Activated T-cell treated with anti-CD3 and anti-CD28 coated beads for 48 hours (primary cell): ENCODE measurements at places on chromosomes 4 and X.

GRCh38 chr4:149719357-149719756, 96.3 kb downstream of the IQCM start:
- no peak for DNase-seq

GRCh38 chrX:72477781-72478181, 94.9 kb downstream of the HDAC8 start:
- DNase-seq = no peak

GRCh38 chrX:150268839-150269355, 94.2 kb upstream of the MAMLD1 start:
- DNase-seq = no peak

DNA sequence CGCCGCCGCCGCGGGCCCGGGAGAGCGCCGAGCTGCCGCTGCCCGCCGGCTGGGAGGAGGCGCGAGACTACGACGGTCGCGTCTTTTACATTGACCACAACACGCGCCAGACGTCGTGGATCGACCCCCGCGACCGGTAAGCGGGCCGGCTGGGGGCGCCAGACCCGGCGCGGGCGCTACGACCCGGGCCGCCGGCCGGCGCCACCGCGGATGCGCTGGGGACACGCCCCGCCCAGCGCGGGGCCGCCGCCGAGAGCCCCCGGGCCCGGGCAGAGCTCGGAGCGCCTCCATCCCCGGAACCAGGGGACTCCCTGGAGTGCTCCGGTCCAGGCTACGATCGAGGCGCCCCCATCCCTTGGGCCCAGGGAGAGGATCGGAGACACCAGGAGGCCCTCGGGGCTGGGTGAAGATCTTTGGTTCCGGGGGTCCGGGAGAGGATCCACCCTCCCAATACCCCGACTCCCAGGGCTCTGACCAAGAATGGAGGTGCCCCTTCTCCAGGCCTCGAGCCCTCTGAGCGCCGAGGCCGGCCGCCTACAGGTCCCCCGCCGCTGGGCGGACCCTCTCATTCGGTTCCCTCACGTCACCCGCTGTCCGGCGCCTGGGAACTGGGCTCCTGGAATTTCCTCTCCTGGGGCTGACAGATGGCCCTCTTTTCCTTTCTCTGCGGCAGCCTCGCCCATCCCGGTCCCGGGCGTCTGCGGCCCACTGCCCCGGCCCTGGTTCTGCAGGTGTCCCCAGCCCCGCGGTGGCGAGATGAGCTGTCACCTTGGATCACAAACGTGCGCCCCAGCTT, 48.8 kb downstream of the CLDN34 start:
- DNase-seq = no peak

DNA sequence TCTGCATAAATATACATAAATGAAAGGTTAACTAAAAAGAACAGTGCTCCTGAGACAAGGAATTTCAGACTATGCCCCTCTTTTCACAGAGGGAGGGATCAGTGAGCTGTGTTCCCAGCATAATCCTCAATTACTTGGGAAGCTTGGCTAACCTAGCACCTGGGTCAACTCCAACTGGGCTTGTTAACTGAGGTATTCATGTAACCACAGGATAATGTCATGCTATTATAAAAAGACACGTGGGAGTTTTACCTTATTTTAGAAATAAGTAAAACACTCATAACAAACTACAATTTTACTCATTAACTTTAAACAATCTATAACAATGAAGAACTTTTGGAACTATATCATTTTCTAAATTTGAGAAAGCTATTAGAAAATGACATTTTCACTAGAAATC, 48.6 kb downstream of the RPGR start:
- no peak for DNase-seq

DNA sequence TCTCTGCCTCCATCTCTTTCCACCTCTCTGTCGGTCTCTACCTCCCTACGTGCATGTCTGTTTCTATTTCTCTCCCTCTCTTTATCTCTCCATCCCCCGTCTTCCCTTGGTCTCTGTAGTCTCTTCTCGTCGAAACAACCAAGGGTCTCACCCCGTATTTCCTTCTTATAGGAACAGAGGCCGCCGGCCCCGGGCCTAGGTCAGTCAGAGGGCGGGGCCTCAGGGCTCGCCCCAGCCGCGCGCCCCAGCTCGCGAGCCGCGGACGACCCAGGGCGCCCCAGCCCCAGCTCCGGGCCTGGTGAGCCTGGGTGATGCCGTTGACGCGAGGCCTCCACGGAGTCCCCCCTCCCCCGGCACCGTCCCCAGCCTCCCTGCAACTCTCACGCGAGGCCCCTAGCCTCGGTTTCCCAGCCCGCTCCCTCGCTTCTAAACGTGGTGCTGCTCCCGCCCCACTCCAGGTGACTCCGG, 6.6 kb downstream of the TIMM17B start:
- DNase-seq = no peak

DNA sequence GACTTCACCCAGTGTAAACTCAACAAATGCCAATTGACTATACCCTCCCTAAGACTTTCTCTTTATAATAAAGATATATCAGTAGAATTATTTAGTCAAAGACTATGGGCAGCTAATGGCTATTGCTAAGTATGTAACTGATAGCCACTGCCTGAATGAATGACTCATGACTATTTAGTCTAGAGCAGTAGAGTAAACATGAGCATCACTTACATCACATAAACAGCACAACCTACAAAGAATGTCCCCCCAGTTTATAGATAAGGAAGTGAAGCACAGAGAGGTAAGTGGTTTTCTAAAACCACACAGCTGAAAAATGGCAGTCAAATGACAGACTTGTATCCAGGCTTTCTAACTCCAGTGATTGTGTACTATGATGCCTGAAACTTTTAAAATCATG, 507.0 kb downstream of the PPARGC1A start:
- no peak for DNase-seq
